ENCODE measurements at places on chromosomes 6 and 20. TPM values are rescaled to one million over a fixed set of nuclear protein-coding genes. Genes with fewer than 3 reads are reported as not detected.

Gene EPM2A
- total RNA-seq = 2.2 TPM

Gene PTCRA
- total RNA-seq = not detected

Gene FAM162B
- 0.44 TPM for total RNA-seq

Gene PGC
- not detected for total RNA-seq

Gene C6orf47
- total RNA-seq = 15.2 TPM

Gene FABP7
- not detected for total RNA-seq

Gene RIPOR3
- not detected for total RNA-seq

Gene NDUFAF5
- total RNA-seq = 25.2 TPM

Gene PRSS16
- not detected for total RNA-seq

Gene RBPJL
- not detected for total RNA-seq

Gene RAD21L1
- not detected for total RNA-seq

Gene WFDC2
- not detected for total RNA-seq

Gene SYNGAP1
- total RNA-seq = 1.4 TPM

Gene CNR1
- total RNA-seq = not detected

Gene SLC22A7
- not detected for total RNA-seq

Gene ELOVL4
- total RNA-seq = 2.4 TPM

Gene PXDC1
- total RNA-seq = 96.5 TPM

Gene KIF13A
- total RNA-seq = 83.4 TPM

Gene SLC17A9
- total RNA-seq = 13.1 TPM

Gene CHD6
- total RNA-seq = 11.1 TPM

Gene KCNQ2
- not detected for total RNA-seq

Gene RBBP8NL
- not detected for total RNA-seq

Gene ULBP1
- total RNA-seq = 0.94 TPM

Gene TAGAP
- 0.07 TPM for total RNA-seq

Gene CRISP3
- not detected for total RNA-seq

Gene OVOL2
- total RNA-seq = not detected

Gene SOX18
- 25.2 TPM for total RNA-seq

Gene ARMC12
- total RNA-seq = not detected

Gene CENPB
- total RNA-seq = 97.8 TPM

Gene GLP1R
- not detected for total RNA-seq

Gene MICB
- total RNA-seq = 19.6 TPM

Gene MOG
- not detected for total RNA-seq

Gene SIRPD
- total RNA-seq = not detected

Gene SNX21
- 27.0 TPM for total RNA-seq

Gene ANGPT4
- total RNA-seq = not detected

Gene GPR31
- total RNA-seq = not detected

Gene C20orf141
- not detected for total RNA-seq

Gene TRIM31
- total RNA-seq = not detected

Gene PSMA7
- total RNA-seq = 683 TPM

Gene NUP153
- 28.8 TPM for total RNA-seq

Gene HLA-DRB1
- 0.39 TPM for total RNA-seq

Gene TMEM181
- total RNA-seq = 25.9 TPM

Gene LHFPL5
- total RNA-seq = not detected

Gene SPDEF
- not detected for total RNA-seq

Gene VPS52
- total RNA-seq = 43.6 TPM

Gene CD24
- total RNA-seq = not detected

Gene PRRT1
- total RNA-seq = not detected

Gene CDH22
- total RNA-seq = not detected

Gene EDN1
- total RNA-seq = 224 TPM

Gene CST5
- not detected for total RNA-seq

Gene PARD6B
- total RNA-seq = under 0.01 TPM

Measured in mammary microvascular endothelial cell (primary cell).